GM23338 (cell line): ENCODE measurements at places on chromosomes 11 and 22. TPM values are rescaled to one million over a fixed set of nuclear protein-coding genes. Genes with fewer than 3 reads are reported as not detected.

Gene DDB1
- 102 and 109 TPM in 2 replicates for polyA plus RNA-seq

Gene TECTA
- 0.24 and 0.34 TPM in 2 replicates for polyA plus RNA-seq

Gene ARRB1
- polyA plus RNA-seq = 5.8 and 6.3 TPM in 2 replicates

Gene TMPRSS4
- polyA plus RNA-seq = 0.35 and 0.58 TPM in 2 replicates

Gene FJX1
- polyA plus RNA-seq = 9.4 and 10.0 TPM in 2 replicates

Gene OR51B5
- not detected in 2 replicates for polyA plus RNA-seq

Gene MMP27
- polyA plus RNA-seq = not detected in 2 replicates

Gene MUC5B
- polyA plus RNA-seq = 0.05 and 0.18 TPM in 2 replicates

Gene SERPIND1
- not detected in 2 replicates for polyA plus RNA-seq

Gene JAM3
- polyA plus RNA-seq = 13.1 and 14.1 TPM in 2 replicates

Gene UPB1
- polyA plus RNA-seq = 0.13 and 0.14 TPM in 2 replicates

Gene HIKESHI
- 162 and 170 TPM in 2 replicates for polyA plus RNA-seq

Gene CSF2RB
- not detected in 2 replicates for polyA plus RNA-seq

Gene NXPE1
- not detected in 2 replicates for polyA plus RNA-seq

Gene DEPDC7
- polyA plus RNA-seq = 8.6 and 9.1 TPM in 2 replicates

Gene TSSC4
- 27.5 and 31.3 TPM in 2 replicates for polyA plus RNA-seq

Gene E2F8
- 8.3 and 8.6 TPM in 2 replicates for polyA plus RNA-seq

Gene GPHA2
- polyA plus RNA-seq = 1.8 and 3.6 TPM in 2 replicates

Gene OR6M1
- polyA plus RNA-seq = not detected in 2 replicates

Gene GSTT2B
- 16.4 and 17.2 TPM in 2 replicates for polyA plus RNA-seq

Gene HBE1
- polyA plus RNA-seq = not detected in 2 replicates

Gene SDHAF2
- 53.8 and 55.0 TPM in 2 replicates for polyA plus RNA-seq

Gene ACTN3
- 6.0 and 7.3 TPM in 2 replicates for polyA plus RNA-seq

Gene APOA5
- 0.18 TPM in 1 of 2 replicates, not detected in the other for polyA plus RNA-seq

Gene MICAL3
- 10.1 and 11.4 TPM in 2 replicates for polyA plus RNA-seq

Gene SPTBN2
- polyA plus RNA-seq = 6.9 and 7.7 TPM in 2 replicates

Gene SMPD1
- 0.92 and 0.97 TPM in 2 replicates for polyA plus RNA-seq

Gene OR2D3
- polyA plus RNA-seq = 0.21 and 0.65 TPM in 2 replicates

Gene OR5B21
- polyA plus RNA-seq = not detected in 2 replicates

Gene ISX
- not detected in 2 replicates for polyA plus RNA-seq

Gene FANCF
- 17.0 and 18.8 TPM in 2 replicates for polyA plus RNA-seq

Gene FBLN1
- polyA plus RNA-seq = 88.4 and 90.1 TPM in 2 replicates

Gene DCHS1
- 1.9 and 2.3 TPM in 2 replicates for polyA plus RNA-seq

Gene LARGE1
- polyA plus RNA-seq = 12.8 and 13.5 TPM in 2 replicates
